ENCODE measurements at places on chromosomes 16 and 17.

DNA sequence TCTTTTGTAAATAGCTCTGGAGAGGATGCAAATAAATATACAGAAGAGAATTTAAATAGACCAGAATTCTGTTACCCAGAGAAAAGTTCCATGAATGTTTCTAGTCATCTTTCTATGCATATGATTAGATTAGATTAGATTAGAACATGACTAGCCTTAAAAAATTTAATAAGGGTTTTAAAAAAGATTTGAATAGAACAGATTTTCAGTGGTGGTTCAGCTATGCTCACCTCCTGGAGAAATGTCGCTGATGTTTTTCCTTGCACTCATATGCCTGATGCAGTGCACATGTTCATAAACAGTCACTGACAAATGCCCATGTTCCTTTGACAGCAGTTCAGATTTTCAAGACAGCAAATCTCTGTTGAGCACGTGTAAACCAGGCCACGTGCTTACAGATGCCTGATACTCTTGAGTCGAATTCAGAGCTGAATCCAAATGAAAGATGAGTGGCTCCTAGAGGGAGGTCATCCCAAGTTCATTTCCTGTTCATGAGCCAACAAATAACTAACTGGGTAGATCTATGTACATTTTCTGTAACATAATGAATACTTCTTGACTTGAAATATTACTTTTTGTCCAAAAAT lies 19.9 kb upstream of the RAB11FIP4 start:
- no peak for DNase-seq

- no peak for DNase-seq
These were observed 497.0 kb upstream of the HSBP1 start for GRCh38 chr16:83310816-83311215.

GRCh38 chr16:88472069-88472468 lies 19.0 kb downstream of the ZFPM1 start:
- no peak for DNase-seq

DNA sequence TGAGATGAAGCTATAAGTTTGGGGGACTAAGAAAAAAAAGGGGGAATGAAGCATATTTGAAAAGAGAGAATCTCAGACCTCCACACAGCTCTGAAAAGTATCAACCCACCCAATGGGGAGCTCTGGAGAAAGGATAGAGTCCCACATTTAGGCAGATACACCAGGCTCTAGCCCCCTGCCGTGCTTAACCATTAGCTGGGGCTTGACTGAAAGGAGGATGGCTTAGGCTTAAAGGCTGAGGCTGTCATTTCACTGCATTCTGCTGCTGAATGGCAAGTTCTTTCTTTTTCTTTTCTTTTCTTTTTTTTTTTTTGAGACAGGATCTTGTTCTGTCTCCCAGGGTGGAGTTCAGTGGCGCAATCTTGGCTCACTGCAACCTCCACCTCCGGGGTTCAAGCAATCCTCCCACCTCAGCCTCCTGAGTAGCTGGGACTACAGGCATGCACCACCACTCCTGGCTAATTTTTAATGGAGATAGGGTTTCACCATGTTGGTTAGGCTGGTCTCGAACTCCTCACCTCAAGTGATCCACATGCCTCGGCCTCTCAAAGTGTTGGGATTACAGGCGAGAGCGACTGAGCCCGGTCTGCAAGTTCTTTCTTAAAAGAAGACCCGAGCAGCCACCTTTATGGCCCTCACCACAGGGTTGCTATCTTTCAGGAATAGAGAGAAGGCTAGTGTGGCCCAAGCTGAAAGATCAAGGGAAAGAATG lies 9.0 kb upstream of the MMP2 start:
- DNase-seq, result no peak

DNA sequence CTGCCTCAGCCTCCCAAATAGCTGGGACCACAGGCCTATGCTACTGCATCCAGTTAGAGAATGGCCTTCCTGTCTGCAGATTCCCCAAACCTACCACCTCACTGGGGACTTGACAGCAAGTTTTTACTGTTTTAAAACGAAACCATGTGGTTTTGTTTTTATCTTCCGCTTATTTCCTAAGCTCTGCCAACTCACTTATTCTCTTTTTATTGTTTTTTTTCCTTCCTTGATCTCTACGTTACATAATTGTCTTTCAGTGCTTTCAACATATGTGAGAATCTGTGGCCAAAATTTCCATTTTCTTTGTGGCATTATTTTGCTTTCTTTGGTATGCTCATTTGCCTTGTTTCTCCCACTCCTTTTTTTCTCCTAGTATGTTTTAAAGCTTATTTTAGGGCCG lies 14.6 kb upstream of the SLC38A7 start:
- no peak for DNase-seq

GRCh38 chr17:82985973-82986372 lies 93.4 kb upstream of the METRNL start:
- DNase-seq, result no peak
